Heart left ventricle (tissue), 16 donors: ENCODE measurements at places on chromosomes 11 and 22. TPM values are rescaled to one million over a fixed set of nuclear protein-coding genes. Genes with fewer than 3 reads are reported as not detected.
A peak's percentile ranks its signal among the peaks of the same experiment; 100 is the strongest.

MYBPC3 gene
- 1,204 TPM for polyA plus RNA-seq

ESRRA gene
- 260 TPM for polyA plus RNA-seq

SOX6 gene
- polyA plus RNA-seq, result 1.5 TPM

HOATZ gene
- polyA plus RNA-seq, result not detected

GRCh38 chr11:62689421-62690183 is at the start of gene LRRN4CL:
Gene LRRN4CL (minus strand): TSS chr11:62689530. CDS start chr11:62688508, 1,022 bp downstream.
- peak; percentile 72 for DNase-seq

DNA sequence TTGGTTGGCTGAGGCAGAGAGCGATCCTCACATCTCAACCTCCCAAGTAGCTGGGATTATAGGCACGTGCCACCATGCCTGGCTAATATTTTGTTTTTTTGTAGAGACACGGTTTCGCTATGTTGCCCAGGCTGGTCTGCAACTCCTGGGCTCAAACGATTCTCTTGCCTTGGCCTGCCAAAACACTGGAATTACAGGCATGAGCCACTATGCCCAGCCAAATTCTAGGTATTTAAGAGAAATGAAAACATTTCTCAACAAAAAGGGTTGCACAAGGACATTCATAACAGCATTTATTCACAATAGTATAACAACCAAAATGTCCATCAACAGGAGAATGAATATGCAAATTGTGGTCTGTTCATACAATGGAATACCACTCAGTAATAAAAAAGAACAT is 31.7 kb upstream of the RBX1 start:
- no peak for DNase-seq

- DNase-seq, result no peak
These were observed 133.5 kb downstream of the MYO18B start for GRCh38 chr22:25875461-25875860.

DNA sequence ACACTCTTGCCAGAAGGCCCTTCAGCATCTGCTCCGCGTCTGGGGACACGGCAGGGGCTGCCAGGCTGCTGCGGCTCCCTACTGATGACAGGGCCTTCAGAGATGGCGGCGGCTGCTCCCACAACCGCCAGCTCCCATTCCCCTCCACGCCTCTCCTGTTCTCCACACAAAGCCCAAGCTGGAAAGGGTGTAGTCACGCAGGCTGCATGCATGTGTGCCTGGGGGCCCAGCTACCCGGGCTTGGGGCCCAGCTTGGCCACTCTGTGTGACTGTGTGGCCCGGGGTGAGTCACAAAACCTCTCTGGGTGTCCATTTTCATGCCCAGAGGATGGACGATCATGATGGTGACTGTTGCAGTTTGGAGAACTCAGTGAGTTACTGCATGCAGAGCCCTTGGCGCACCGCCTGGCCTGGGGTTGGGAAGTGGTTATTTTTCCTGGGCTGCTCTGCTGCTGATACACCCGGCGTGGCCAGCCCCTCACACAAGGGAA is 31.7 kb upstream of the PARVB start:
- DNase-seq, result no peak

- no peak for DNase-seq
These were observed 1.7 kb upstream of the USP28 start for GRCh38 chr11:113876798-113877669.

DNA sequence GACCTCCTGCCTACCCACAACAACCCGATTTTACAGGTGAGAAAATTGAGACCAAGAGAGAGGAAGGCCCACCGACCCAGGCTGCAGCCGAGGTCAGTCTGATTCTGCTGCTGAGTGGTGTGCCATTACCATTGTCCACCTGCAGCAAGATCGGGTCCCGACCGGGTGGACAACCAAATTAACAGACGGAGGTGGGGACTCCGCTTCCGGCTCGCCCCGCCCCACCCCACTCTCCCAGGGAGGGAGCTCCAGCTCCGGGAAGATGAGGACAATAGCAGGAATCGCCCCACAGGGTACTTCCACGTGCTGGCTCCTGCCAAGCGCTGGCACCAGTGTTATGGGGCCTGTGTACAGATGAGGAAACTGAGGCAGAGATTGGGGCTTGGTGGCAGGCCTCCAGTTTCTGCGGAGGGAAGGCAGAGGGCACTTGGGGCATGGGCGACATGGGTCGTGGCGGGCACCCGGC is 425 bp upstream of the KDELR3 start:
- no peak for DNase-seq

DNA sequence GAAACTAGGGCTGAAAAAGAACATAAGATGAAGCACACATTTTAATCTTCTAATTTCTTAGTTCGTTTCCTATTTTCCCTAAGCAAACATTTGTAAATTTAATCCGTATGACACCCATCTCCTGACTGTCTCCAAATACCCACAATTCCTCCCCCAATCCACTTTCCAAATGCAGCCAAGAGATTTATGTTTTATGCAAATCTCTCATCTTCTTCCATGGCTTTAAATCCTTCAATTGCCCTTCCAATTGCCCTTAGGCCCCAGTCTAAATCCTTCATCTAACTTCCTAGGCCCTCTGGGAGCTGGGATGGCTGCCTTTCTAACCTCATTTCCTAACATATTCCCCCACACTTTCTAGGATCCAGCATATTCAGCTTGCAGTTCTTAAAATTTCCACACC is 18.0 kb upstream of the POU2AF1 start:
- DNase-seq, result no peak

DNA sequence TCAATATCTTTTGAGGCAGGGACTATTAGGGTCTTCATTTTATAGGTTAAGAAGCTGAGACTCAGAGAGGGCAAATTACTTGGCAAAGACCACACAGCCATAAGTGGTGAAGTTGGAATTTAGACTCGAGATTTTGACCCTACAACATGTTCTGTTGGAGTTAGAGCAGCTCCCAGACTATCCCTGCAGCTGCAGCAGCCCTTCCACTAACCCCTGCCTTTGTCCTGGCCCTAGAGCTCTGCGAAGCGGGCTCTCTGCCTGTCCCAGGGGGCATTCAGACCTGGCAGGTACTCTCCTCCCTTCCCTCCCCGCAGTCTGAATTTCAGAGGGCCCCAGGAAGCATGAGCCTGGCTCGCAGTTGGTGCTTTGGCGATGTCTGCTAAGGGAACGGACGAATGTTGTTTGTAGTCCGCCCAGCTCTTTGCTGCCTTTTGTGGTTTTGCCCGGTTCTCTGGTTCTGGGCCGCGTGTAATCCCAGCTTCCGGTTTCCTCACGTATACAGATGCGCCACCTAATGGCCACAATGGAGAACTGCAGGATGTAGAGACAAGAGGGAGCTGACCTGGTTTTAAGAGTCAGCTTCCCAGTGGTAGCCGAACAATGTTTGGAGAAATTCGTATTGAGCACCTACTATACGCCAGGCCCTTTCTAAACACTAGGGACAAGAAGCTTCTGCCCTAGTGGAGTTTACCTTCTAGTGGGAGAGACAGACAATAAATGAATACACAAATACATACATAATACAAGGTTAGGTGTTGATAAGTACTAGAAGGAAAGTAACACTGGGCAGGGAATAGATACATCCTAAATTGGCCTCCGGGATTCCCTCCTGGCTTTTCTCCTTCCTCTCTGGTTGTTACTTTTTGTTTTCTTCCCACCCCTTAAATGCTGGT is 125.2 kb downstream of the ST3GAL4 start:
- DNase-seq, result peak; percentile 80

GRCh38 chr22:43001271-43002201 is 13.4 kb downstream of the PACSIN2 start:
- no peak for DNase-seq

DNA sequence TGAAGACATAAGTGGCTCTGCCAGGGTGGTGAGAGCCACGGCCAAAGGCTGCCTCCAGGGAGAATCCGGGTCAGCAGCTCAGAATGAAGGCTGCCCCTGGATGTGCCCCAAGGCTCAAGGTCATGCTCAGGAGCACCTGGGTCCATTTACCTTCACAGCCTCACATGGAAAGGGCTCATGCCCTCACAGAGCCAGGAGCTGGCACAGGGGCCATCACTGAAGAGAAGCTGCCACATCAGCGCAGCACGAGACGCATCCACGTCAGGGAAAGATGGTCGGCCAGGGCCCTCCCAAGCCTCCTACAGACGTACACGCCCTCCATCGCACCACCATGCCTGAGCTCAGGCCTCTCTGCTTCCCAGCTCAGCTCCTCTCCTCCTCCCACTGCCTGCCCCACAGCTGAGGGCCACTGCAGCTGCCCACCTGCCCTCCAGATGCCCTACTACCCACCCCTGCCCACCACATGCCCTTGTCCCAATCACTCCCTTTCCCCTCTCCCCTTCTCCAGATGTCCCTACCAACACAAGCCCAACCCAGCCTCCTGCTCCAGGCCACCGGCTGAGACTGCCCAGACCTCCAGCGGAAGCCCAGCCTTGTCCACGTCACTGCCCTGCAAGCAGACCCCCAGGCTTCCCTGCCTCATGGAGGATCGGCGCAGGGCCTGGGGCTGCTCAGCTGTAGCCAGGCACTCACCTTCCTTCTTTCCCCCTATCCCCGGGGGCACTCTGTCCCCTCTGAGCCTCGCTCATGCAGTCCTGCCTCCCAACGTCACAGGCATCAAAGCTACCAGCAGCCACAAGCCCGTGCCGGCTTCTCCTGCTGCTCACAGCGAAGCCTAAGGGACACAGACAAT is 144.1 kb downstream of the SHANK2 start:
- no peak for DNase-seq

DNA sequence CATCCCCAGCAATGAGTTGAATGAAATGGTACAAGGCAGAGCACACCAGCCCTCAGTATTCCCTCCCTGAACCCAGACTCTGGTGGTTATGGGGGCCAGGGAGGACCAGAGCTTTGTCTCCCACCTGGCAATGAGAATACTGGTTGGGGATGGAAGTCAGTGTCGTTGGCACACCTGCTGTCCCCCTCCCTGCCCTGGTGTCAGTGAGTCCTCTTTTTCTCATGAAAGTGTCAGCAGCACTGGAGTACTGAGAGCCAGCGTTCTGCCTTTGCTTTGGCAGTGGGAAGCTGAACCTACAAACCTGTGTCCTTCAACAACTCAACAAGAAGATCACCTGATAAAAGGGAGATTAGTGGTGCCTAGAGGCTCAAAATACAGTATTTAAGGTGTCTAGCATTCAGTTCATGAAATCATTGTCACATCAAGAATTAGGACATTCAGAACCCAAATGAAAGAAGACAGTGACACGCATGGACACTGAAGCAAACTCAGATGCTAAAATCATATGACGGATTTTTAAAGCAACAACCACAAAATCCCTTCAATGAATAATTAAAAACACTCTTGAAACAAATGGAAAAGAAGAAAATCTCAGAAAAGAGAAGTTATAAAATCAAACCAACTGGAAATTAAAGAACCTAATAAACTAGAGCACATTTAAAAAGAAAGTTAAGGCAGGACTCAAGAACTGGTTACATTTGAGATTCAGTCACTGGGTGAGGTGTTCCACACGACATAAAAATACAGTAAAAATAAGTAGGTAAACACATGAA is 77.5 kb upstream of the VPREB1 start:
- no peak for DNase-seq

DNA sequence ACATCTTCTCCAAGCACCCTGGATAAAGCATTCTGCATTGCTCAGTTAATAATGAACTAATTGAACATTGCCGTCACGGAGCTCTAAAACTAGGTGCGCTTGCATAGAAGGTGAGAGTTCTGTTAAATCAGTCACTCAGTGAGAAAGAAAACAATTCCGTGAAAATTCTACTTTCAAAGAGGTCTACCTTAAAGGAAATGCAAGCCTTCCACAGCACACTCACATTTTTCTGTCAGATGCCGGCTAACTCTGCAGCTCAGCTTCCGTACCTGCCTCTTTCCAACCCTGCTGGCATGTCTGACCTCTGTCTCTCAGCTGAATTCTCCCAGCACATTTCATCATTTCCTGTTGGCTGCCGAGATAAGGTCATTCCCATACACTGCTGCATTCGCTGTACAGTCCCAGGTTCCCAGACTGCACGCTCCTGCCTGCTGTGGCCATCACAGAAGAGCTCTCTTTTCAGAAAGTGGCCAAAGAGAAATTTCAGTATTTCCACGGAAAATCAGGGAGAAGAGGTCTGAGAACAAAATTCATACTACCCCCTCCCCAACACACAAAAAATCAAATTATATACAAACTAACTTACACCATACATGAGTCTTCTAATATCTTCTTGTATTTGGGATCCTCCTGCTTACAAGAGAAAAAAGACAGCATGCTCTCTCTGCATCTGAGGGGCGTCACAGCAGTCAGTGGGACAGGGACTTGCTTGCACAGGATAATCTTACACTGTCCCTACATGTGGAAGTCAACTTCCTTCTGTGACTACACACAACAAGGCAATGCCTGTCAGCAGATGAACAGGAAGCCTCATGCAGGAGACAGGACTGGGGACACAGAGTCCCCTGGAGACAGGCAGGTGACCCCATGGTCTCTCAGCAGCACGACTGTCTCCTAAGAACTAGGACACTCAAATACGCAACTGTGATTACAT is 55.1 kb downstream of the PACSIN2 start:
- peak; percentile 72 for DNase-seq

- no peak for DNase-seq
These were observed 8.6 kb downstream of the PDGFD start for GRCh38 chr11:104155375-104155774.

DNA sequence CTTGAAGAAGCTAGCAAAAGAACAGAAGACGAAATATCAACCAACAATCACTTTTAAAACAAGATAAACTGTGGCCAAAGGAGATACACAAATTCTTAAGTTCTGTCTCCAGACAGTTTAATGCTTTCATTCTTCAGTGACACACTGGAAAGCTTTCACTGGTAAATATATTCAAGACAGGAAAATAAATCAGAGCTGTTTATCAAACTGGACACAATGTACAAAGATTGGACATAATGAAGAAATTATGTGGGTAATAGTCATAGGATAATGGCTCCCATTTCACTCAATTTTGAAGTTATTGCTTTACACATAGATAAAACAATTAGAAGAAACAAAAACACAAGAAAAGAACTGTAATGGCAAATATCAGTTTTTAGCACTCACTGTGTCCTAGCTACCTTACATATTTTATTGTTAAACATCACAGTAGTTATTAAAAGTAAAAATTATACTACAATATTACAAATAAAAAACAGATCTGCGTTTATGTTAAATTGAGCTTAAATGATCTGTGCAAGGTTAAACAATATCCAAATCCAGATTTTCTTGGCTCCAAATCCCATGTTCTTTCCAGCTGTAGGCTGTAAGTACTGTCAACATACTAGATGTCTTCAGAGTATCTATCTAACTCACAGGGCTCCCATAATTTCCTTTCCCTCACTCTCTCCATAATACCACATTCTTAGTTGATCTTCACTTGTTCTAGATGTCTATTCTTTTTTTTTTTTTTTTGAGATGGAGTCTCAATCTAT is 38.6 kb upstream of the NOX4 start:
- no peak for DNase-seq
